ENCODE measurements at places on chromosomes 13 and 19.

GRCh38 chr19:18432275-18433014, 5.5 kb downstream of the ISYNA1 start:
- DNase-seq: no peak

DNA sequence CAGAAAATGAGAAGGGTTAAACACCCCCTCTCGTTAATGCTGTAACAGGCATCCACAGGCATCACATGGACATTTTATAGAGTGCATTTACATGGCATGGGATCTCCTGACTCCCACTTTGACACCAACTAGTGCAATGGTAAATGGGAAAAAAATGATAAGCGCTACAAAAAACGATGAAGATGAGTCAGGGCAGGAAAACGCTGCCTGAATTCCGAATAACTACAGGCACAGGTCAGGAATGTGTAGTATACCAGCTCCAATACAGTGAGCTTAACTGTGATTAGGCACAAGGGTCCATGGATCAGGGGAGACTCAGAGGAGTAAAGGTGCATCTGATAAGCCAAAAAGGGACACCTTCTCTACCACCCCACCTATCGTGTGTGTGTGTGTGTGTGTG, 223.6 kb downstream of the FOXO1 start:
- no peak for DNase-seq

DNA sequence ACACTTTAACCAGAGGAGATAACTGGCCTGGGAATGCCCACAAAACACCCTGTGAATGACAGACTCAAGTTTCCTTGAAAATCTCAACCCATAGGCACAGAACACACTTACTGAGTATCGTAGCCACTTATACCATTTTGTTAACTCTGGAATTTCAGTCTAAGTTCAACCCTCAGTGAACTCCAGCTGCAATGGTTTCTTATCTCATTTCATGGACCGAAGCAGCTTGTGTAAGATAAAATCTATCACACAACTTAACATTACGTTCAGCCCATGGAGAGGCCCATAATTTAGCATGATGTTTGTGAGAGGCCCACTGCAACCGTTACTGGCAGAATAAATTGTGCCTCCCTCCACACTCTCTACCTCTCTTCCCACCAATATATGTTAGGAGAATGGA, 323.0 kb downstream of the DNAJC15 start:
- DNase-seq: no peak

- DNase-seq: no peak
Measured at GRCh38 chr19:8887364-8887763, 55.2 kb downstream of the MBD3L1 start.

- DNase-seq: no peak
Measured at GRCh38 chr19:2113439-2114211, 16.9 kb downstream of the IZUMO4 start.

- no peak for DNase-seq
Measured at GRCh38 chr13:94331281-94331680, 148.2 kb downstream of the DCT start.

- no peak for DNase-seq
Measured at GRCh38 chr13:52319876-52320275, 86.1 kb downstream of the THSD1 start.

DNA sequence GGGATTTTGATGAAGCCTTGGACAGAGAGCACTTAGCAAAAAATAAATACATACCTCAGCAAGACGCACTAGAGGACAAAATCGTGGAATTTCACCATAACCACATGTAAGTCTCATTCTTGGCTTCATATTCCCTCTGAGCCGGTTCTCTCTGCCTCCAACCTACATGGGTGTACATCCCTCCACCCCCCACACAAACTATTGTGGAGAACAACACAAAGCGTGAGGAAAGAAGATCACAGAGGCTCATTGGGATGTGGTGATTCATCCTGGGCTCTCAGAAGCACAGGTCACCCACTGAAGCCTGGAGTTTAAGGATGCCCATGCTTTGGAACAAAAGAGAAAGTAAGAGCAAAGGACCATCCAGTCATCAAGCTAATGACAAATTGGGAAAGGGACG, 192.2 kb downstream of the STK24 start:
- DNase-seq: no peak

GRCh38 chr13:29379281-29379680, 216.2 kb downstream of the SLC7A1 start:
- DNase-seq: no peak

DNA sequence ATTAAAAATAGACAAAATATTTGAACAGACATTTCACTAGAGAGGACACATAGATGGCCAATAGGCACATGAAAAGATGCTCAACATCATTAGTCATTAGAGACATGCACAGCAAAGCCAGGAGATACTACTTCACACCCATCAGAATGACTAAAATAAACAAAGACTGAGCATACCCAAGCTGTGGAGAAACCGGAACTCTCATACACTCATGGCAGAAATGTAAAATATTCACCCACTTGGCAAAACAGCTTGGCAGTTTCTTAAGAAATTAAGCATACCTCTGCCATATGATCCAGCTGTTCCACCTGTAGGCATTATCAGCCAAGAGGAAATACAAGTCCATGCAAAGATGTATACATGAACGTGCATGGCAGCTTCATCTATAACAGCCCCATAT, 213.4 kb downstream of the TSHZ3 start:
- no peak for DNase-seq

DNA sequence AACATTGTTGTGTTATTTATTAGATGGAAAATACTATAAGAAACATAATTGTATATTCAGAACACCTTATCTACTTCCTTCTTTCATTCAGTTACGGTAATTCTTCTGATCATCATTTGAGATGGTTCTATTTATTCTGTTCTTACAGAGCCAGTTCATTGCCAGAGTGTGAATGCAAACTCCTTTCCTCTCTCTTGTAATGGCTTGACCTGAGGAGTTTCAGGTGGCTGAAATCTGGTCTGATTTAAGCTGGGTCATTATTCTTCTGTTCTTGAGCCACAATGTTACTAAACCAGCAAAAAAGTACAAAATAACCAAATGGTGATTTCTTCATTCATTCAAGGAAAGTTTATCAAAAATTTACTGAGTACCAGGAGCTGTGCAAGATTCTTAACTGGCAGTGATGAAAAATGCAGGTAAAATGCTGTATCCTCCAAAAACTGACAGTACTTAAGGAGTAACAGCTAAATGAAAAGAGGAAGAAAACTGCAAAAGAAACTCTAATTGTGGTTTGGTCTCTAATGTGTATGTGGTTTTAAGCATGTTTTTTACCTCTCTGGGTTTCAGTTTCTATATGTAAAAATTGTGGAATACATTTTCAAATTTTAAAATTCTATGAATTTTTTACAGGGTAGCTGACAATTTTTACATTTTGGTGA, 182.4 kb upstream of the UFM1 start:
- no peak for DNase-seq

- no peak for DNase-seq
Measured at GRCh38 chr13:24277761-24278160, 31.6 kb upstream of the C1QTNF9 start.

- no peak for DNase-seq
Measured at GRCh38 chr19:10644260-10645007, 9.7 kb upstream of the ILF3 start.

- no peak for DNase-seq
Measured at GRCh38 chr13:36086117-36086516, 45.1 kb downstream of the DCLK1 start.

- DNase-seq: no peak
Measured at GRCh38 chr13:107743526-107743925, 471.8 kb downstream of the LIG4 start.

DNA sequence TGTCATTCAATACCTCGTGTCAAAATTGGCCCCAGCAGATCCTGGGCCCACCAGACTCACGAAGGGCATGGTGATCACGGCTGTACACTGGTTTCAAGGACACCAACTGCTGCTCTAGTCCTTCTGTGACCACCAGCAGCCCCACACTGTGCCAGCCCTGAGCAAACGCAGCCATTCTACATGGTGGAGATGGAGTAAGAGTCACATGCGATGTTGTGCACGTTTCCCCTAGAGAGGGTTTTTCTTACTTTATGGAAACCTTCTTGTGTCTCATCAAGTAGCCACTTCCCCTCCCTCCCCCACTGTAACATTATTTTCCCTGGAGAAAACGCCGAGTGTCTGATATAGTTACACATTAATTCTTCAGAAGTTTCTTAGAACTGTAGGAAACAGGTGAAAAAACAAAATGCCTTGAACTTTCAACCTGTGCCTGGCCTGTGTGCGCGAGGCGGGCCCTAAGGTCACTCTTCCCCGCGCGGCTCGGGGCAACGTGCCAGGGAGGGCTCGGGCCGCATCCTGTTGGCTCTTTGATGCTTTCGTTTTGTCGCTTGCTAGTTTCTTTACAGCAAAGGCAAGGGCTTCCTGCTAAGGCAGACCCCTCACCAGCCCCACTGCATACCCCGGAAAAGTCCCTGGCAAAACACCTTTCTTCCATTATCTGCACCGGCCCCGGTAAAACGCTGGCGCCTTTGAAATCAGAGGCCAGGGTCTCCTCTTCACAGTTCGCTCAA, 44.6 kb downstream of the GGACT start:
- DNase-seq: no peak

Measured in NCI-H526 treated with DMSO at 0.1 percent for 48 hours (cell line).